ENCODE measurements at places on chromosomes 12 and 14. TPM values are rescaled to one million over a fixed set of nuclear protein-coding genes. Genes with fewer than 3 reads are reported as not detected.

The CHURC1 gene
- total RNA-seq: 26.1 TPM

The UBE2N gene
- total RNA-seq: 178 TPM

The PRH2 gene
- total RNA-seq: 0.91 TPM

The KERA gene
- total RNA-seq: not detected

The TAS2R13 gene
- 0.24 TPM for total RNA-seq

The SYCP3 gene
- 0.08 TPM for total RNA-seq

The RTL1 gene
- 0.05 TPM for total RNA-seq

The BCL11B gene
- 0.11 TPM for total RNA-seq

The PTPRR gene
- 4.1 TPM for total RNA-seq

The MYO1H gene
- total RNA-seq: not detected

The FGF6 gene
- total RNA-seq: not detected

The INSM2 gene
- total RNA-seq: not detected

The CEP170B gene
- 13.7 TPM for total RNA-seq

The KLHL33 gene
- 0.05 TPM for total RNA-seq

The ZDHHC22 gene
- not detected for total RNA-seq

The ZFHX2 gene
- total RNA-seq: 0.26 TPM

The PLEKHD1 gene
- total RNA-seq: 0.05 TPM

The NRIP2 gene
- not detected for total RNA-seq

All from A375 (cell line).